ENCODE measurements at places on chromosomes 2 and 18.

- no peak for DNase-seq
Measured at GRCh38 chr2:181235683-181236459, 221.3 kb upstream of the ITGA4 start.

- no peak for DNase-seq
Measured at GRCh38 chr2:143617803-143618415, 488.7 kb downstream of the ARHGAP15 start.

GRCh38 chr2:231017231-231017598, 20.1 kb upstream of the C2orf72 start:
- no peak for DNase-seq

- no peak for DNase-seq
Measured at GRCh38 chr18:30450927-30451326, 591.6 kb downstream of the DSC3 start.

DNA sequence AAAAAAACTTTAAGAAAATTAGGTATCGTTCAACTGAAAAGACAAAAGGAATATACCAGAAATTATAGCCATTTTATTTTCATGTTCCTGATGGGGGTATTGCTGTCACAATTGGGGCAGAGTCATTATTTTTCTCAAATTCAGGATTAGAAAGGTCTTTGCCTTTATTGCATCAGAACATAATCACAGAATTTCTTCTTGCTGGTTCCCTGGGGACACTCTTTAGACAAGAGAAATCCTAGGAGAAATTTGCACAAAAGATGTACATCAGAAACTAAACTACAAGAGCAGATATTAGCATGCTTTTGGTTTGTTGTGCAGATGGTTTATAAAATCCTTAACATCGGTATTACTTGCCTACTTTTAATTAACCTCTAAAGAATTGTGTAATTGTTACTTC, 103.2 kb downstream of the NCOA1 start:
- no peak for DNase-seq

DNA sequence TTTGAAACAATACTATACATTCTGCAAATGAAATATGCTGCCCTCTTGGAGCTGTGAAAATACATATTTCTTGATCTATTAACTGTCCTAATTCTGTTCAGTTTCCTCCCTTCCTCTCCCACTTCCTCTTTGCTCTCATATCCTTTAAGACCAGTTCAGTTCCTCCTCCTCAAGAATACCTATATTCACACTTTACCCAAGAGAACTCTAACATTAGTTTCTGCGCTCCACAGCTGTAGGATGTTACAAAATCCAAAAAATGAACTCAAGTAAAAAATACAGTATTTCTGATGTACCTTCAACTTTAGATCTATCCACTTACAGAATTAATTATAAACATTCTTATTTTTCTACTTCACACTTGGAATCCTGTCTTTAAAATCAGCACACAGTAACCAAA, 5.4 kb downstream of the ITSN2 start:
- DNase-seq, result no peak

DNA sequence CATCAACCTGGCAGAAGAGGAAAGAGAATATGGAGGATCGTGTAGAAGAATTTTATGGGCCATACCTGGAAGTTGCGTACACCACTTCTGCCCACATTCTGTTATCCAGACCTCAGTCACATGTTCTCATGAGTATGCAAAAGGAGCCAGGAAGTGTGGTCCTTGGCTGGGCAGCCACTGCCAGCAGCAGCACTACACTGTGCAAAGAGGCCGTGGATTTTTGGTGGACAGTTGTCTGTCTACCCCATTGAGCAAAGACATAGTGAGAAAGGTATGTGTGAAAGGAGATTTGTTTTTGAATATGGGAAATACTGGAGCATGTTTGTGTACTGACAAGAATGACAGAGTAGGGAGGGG, 68.1 kb downstream of the SDC1 start:
- no peak for DNase-seq

DNA sequence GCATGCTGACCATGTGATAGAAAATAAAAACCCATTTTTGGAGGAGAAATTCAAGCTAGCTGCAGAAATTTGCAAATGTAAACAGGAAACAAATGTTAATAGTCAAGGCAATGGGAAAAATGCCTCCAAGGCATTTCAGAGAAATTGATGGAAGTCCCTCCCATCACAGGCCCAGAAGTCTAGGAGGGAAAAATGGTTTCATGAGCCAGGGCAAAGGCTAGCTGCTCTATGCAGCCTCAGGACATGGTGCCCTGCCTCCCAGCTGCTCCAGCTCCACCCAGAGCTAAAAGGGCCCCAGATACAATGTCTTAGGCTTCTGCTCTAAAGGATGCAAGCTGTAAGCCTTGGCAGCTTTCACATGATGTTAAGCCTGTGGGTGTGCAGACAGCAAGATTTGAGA, 1419.4 kb upstream of the CELF4 start:
- no peak for DNase-seq

DNA sequence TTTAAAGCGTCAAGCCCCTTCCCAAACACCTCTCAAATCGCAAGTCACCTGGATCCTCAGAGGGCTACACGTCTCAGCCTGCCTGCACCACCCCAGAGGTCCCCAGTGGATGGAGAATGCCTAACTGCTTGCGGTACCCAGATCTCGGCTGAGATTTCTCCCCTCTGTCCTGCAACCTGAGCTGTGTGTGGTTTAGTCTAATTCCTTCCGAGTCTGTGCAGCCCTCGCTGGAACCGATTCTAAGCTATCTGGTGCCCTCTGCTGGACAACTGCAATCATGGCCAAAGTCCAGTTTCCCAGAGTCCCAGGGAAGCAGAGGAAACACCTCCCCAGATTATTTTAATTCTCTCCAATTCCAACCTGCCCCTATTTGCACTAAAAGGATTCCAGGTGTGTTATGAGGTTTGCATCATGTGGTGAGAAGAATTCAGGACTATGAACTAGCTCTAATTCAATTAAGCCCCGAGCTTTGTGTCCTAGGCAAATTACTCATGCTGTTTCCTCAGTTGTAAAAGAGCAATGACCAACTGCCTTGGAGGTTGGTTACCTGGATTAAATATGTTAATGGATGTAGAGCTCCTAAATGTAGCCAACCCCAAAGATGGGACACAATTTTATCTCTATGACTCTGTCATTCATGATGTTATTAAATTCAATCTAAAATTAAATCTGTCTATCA, 276.1 kb upstream of the NCKAP5 start:
- DNase-seq, result peak; percentile 52

All from NCI-H446 (cell line).